Activated CD4-positive, alpha-beta T cell treated with anti-CD3 and anti-CD28 coated beads for 4 hours (primary cell): ENCODE measurements at places on chromosomes 3 and 15.

DNA sequence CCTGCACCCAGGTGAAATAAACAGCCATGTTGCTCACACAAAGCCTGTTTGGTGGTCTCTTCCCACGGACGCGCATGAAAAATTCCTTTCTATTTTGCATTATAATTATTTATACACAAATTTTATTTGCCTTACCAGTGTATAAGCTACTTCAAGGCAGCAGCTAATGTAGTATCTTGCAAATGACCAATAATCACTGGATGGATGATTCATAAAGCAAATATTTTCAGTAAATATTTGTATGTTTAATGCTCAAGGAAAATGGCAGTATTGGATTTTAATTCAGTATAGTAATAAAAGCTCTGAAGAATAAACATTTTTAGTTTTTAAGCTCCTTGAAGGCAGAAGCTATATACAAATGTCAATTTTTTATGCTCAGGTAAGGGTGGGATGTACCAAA, 158.7 kb upstream of the NANOGP8 start:
- DNase-seq: no peak

DNA sequence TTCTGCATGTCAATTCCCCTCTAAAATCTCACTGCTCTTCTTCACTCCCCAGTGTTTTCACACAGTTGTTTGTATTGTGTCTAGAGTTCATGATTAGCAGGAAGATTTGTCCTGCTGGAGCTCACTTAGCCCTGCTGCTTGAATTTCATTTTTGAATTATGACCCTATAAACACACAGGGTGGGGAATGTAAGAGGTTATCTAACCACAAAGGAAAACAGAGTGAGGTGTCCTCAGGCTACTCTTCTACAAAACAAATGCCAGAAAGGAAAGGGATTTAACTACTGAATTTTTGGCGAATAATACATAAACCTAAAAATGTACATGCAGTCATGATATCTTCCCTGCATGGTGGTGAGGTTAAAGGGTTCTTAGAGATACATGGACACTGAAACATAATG, 215.1 kb upstream of the CNTN4 start:
- DNase-seq: no peak

DNA sequence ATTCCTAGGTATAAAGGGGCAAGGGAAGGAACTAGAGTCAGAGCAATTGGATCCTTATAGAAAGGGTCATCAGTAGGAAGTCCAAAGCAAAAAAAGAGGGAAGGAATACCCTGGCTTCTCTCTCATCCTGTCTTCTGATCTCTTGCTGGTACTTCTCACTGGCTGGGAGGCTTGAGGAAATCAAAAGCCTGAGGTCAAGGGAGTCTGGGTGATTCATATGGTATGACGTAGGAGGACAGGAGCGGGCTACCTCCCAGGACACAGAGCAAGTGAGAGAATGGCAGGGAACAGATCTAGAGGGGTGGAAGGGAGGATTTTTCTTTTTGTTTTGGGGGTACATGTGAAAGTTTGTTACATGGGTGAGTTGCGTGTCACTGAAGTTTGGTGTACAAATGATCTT, 76.0 kb downstream of the CFAP20DC start:
- DNase-seq: no peak

GRCh38 chr3:160755776-160756304, at the start of gene PPM1L:
Gene PPM1L (plus strand): TSS chr3:160756231.
- peak; percentile 58 for DNase-seq

- DNase-seq: no peak
These were observed 365.6 kb downstream of the TIGIT start for GRCh38 chr3:114659109-114660061.

GRCh38 chr3:25226747-25227146, 201.3 kb upstream of the RARB start:
- no peak for DNase-seq
